ENCODE measurements at places on chromosomes 5 and 9.

DNA sequence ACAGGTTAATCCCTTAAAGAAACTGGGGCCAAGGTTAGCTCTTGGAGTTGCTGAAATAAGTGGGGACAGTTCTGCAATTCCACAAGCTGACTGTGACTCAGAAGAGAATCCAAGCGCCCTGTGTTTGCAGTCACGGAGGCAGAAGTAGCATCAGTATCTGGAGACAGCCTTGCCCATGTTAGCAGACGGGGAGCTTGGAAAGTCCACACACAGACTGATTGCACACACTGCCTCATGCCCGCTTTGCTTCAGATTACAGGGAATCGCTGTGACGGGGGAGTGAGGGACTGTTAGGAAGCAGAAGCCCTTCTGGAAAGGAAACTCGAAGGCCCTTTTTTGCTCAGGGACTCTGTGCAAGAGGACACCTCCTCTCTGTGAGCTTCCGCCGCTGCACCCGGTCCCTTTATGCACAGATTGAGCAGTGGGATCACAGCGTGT, 30.9 kb upstream of the PPP1R26 start:
- DNase-seq, result no peak

DNA sequence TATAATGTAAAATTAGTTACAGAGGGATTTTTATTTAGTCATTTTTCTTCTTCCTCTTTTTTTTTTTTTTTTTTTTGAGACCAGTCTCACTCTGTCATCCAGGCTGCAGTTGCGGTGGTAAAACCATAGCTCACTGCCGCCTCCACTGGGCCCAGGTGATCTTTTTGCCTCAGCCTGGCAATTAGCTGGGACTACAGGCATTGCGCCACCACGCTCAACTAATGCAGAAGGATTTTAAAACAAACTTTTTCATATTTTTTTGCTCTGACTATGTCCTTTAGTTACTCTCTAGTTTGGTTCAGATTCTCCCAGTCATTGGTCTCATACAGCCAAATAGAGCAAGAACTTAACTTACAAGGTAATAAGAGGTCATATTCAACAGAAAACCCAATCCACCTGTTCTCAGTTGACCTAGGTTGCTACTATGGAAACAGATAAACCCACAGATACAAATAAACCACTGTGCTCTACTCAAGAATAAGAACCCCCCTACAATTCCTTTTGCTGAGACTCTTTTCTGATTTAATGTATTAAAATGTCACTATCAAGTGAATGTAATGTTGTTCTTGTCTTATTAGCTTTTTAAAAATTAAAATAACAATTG, 50.1 kb upstream of the TTC39B start:
- DNase-seq, result no peak

DNA sequence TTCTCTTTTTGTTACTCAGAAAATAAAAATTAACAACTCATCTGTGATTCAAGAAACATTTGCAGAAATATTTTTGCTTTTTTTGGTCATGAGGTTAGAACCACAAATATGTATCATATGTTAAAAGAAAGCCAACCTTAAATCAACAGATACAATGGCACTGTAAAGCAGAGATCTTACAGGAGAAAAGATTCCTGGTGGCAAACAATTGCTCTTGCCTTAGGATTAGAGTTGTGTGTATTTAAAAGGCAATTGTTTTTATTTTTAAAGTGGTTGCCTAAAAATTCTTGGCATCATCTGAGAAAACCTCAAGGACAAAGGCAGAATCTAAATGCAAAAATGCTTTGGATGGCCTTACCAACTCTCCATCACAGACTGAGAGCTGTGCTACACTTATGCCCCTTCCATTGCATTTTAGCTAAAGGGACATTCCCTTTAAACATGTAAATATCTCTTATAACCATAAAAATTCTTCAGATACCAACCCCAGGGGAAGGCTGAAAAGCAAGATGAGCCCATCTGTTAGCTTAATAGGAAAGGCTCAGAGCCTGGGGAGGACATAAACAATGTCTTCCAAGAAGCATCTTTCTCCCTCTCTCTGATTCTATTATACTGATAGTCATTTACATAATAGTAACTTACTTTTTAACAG, 100.4 kb downstream of the FAM114A2 start:
- no peak for DNase-seq

DNA sequence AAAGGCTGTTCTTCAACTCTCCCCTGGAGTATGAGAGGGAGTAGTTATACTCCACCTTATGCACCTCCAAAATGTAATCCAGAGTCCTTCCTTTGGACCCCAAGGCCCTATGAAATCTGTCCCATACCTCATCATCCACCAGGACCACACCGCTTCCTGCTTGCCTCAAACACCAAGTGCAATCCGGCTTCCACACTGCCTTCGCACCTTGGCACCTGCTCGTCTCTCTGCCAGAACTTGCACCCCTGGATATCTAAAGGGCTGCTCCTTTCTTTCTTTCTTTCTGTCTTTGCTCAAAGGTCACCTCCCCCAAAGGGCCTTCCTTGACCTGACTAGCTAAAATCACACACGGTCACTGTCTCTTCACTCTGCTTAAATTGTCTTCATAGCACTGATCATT, 63.9 kb upstream of the SHB start:
- DNase-seq, result no peak
